Fibroblast of skin of left quadriceps (primary cell): ENCODE measurements at places on chromosomes 5 and 9.

DNA sequence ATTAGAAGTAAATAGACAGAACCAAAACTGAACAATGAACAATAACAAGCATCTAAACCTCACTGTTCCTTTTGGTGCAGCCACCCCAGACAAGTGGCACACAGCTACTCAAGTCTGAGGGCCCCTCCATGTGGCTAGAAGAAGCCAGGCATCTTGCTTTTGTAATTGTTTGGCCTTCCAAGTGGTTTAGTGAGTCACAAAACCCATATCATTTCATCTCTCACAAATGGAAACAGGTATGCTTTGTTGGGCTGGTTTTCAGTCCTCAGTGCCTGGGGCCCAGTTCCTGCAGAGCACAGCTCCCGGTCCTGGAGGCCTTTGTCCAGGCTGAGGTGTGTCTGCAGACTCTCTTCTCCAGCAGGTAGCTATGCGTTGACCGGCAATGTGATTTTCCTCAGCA lies 16.7 kb downstream of the PRLR start:
- no peak for DNase-seq

GRCh38 chr9:68706363-68707201 lies 1.5 kb downstream of the PIP5K1B start:
- DNase-seq = no peak

DNA sequence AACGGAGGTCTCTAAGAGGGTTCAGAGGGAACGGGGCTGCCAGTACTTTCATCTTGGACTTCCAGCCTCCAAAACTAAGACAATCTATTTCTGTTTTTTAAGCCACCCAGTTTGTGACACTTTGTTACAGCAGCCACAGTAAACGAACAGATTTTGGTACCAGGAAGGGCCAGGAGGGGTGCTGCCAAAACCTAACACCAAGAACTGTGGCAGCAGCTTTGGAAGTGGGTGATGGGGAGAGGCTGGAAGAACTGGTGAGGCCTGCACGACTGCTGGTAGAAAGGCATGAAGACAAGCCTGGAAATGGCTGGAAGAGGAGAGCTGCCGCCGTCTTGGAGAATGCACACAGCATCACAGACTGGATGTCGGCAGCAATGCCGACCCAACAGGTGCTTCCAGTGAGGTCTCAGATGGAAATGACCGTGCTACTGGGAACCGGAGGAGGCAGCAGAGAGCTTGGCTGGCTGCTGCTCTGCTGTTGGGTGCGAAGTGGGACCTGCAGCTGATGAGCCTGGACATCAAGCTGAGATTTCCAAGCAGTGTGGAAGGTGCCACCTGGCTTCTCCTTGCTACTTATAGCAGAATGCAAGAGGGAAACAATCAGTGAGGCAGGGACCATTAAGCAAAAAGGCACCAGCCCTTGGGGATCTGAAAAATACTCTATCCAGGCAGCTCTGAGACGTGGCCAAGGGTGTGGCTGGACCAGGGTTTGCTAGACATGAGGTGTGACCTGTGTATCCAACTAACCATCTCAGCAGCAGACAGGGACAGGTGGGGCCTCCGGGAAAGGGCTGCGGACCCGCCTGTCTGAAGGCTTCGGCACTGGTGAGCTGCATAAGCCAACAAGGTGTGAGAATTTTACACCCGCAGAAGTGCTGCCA lies 4.7 kb upstream of the TMEM210 start:
- DNase-seq = no peak

GRCh38 chr9:94945197-94946144 lies 219.0 kb downstream of the AOPEP start:
- DNase-seq = peak; percentile 59

DNA sequence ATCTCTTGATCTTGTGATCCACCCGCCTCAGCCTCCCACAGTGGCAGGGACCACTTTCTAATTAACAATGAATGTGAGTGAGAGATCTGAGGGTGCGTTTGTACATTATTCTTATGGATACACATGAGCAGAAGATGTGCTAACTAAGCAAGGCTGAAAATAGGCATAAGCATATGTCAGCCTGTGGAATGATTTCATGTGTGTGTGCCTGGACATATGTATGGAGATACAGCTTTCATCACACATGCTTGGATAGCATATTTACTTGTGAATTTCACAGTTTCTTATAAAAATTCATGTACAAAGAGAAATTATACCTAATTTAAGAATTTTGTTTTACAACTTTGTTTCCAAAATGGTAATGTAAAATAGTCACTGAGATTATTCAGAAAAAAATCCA lies 565.6 kb downstream of the MTRR start:
- no peak for DNase-seq

DNA sequence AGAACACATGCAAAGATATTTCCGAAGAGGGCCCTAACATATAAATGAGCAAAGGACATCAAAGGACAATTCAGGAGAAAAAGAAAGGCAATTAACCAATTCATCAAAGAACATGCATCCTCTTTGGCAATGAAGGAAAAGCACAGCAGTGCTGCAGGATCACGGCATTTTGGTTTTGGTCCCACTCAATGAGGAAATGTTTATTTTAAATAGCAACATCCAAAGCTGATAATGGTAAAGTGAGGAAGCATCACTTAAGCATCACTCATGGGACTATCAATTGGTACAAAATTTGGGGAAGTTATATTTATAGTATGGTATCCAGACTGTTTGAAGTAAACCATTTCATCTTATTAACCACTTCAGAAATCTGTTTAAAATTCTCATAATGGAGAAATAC lies 5.5 kb upstream of the CXCL14 start:
- DNase-seq = no peak

DNA sequence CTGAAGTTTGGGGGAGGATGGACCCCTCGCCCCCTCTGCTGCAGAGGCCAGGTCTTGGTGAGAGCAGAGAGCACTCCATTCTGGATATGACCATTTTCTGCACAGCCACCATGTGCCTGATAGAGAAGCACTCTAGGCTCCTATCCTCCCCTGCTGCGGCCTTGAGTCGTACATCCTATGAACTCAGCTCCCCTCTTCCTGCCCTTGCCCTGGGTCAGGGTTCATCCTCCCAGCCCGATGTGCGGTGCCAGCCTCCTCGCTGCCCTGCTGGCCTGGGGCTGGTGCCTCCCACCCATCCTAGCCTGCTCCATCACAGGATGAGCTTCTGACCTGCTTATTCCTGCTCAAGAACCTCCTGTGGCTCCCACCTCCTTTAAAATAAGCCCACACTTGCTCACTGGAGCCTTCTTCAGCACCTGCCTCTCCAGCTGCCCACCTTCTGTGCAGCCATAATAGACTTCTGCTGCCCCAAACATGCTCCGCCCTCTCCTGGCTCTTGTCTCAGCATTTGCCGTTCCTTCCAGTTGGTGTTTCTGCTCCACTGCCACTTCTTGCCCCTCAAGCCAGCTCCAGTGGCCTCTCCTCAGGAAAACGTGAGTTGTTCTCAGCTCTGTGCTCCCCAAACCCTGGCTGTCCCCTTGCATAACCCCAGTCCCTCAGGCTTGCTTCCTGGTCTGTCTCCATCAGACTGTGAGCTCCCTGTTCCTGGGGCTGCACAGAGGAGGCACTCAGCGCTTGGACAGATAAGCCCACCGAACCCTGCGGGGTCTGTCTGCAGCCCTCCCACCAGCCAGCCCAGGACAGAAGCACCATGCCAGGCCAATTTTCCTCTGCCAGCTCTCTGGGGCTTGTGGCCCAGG lies 22.3 kb upstream of the TTLL11 start:
- no peak for DNase-seq

DNA sequence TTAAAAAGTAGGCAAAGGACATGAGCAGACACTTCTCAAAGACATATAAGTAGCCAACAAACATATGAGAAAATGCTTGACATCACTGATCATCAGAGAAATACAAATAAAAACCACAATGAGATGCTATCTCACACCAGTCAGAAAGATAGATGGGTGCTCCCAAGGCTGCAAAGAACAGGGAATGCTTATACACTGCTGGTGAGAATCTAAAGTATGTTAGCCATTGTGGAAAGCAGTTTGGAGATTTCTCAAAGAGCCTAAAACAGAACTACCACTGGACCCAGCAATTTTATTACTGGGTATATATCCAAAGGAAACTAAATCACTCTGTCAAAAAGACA lies 154.2 kb downstream of the NDUFS4 start:
- DNase-seq = peak; percentile 0

DNA sequence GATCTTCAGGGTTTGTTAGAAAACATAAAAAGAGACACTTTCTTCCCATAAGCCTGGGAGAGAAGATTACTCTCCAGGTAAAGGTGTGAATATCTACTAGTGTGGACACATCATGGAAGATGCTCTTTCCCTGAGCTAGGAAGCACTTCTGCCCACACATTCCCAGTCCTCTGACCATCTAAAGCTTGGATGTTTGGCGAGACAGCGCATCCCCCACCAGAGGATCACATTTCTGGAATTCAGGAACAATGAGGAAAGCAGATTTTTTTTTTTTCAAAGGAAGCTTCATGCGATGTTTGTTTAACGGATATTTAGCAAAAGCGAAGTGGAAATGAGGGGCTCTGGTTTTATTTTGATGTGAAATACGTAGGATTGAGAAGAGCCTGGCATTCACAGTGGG lies 6.2 kb downstream of the SVEP1 start:
- no peak for DNase-seq

DNA sequence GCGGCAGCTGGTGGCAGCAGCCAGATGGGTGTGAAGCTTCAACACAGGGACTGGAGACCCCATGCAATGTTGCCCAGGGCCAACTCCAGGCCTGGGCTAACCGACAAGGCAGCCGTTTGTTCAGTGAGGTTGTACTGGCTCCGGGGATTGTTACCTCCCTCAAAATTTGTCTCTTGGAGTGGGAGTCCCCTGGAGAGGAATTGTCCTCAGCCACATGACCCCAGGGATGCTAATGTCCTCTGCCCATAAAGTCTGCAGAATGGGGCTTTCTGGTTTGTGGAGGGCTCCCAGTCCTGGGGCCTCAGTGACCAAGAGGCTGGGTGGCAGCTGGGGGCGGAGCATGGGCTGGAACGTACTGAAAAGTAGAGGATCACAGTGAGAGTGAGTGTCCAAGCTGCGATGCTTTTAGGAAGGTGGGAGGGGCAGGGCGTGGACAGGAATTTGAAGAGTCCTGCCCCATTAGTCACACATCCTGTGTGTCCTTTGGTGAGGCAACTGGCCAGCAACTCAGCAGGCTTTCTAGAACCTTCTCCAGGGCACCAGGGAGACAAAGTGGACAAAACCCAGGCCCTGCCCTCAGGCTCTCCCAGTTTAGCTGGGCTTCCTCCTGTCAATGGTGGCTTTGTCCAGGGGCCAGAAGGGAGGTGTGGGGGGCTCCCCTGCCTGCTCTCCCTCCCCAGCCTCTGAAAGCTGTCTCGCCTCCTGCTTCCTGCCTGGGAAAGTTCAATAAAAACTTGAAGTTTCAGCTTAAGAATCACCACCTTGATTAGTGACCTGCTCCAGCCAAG lies 114.0 kb downstream of the NSG2 start:
- no peak for DNase-seq

DNA sequence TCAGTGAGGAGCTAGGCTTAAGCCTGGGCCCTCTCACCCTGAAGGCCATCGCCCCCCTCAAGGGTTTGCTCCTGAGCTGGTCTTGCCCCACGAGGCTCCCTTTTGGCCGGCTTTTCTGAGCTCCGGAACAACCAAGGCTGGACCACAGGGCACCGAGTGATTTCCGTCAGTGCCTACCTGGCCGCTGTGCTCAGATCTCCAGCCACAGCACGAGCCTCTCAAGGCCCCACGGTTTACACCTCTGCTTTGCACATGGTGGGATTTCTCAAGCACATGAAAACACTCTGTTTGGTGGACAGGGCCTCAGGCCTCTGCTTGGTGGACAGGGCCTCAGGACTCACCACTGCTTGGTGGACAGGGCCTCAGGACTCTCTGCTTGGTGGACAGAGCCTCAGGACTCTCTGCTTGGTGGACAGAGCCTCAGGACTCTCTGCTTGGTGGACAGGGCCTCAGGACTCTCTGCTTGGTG lies 15.8 kb downstream of the CLPTM1L start:
- DNase-seq = no peak

DNA sequence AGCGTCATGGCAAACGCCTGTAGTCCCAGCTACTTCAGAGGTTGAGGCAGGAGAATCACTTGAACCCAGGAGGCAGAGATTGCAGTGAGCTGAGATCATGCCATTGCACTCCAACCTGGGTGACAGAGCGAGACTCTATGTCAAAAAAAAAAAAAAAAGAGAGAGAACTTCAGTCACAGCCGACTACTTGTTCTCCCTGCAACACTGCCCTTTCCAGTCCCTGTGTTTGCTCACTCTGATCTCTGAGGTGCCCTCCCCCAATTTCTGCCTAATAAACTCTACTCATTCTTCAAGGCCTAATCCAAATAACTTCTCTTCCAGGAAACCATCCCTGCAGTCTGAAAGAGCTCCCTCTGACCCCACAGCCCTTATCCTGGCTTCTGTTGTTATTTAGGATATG lies 28.1 kb downstream of the GFRA3 start:
- DNase-seq = no peak

DNA sequence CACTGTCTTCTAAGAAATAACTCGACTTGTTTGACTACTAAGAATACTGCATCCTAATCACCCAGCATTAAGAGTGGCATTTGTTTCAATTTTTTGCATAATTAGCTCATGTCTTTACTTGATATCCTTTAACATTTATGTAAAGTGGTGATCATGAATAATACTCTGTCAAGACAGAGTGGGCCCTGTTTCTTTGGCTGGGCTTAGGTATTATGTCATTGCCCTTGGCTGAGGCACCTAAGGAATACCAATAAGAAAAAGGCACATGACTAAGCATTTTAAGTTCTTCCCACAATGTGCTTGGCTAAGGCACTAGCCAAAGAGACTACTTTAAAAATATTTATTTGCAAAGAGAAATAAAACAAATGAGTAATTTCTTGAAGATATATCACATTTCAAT lies 308.1 kb downstream of the CTNND2 start:
- no peak for DNase-seq

DNA sequence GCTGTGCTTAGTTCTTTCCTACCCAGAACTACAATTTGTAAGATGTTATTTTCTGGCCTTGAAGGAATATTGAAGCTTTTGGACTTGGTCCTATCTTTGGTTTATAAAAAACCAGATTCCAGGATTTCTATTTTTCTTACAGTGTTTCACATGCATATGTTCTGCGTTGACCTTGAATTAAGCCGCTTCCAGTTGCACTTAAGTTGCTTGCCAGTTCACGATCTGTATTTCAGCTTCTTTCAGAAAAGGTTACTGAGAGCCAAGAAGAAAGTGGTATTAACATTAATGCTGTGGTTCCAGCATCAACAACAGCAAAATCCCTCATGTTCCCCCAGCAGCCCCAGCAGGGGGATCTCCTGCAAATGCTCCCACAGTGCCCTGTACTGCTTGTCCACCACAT lies 156.4 kb upstream of the ADAMTS16 start:
- no peak for DNase-seq

DNA sequence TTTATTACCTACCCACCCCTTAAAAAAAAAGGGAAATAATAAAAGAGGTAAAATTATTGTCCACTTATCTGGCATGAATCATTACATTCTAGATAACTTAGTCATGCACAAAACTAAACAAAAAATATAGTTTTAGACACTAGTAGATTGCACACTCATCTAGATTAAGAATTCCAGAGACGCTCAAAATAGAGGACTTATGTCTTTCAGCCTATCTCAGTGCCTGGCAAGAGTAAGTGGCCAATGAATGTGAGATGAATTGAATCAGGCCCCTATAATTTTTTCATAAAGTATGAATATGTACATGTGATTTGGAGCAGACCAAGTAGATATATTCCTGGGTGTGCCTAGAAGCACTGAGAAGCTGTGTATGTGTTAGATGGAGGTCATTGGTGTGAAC lies 2.0 kb upstream of the RXFP3 start:
- no peak for DNase-seq
